ENCODE measurements at places on chromosomes 5 and 9. TPM values are rescaled to one million over a fixed set of nuclear protein-coding genes. Genes with fewer than 3 reads are reported as not detected.

- H3K27ac ChIP-seq = no peak overlapping the region
- DNase-seq = no peak
- no peaks in the 10 kb centered on the region for H3K36me3 ChIP-seq
- H3K4me1 ChIP-seq = no peaks in the 10 kb centered on the region
- no peaks in the 10 kb centered on the region for H3K27me3 ChIP-seq
These were observed 53.7 kb downstream of the G3BP1 start for GRCh38 chr5:151825445-151825844.

DNA sequence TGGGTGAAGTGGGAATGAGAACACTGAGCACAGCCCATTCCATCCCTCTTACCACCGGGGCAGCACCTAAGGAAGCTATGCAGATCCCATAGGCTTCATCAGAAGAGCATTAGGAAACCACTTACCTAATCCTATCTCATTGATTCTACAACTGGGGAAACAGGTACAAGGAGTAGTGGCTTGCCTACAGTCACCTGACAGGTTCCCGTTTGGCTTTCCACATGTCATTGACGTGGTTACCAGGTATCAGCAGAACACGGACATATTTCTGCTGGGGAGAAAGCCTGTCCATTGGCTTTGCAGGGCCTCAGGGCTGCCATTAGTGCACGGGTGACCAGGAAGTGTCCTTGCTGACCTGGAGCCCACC lies 11.3 kb downstream of the AFAP1L1 start:
- H3K4me3 ChIP-seq = no peak overlapping the region
- H3K27me3 ChIP-seq = no peaks in the 10 kb centered on the region
- DNase-seq = no peak

GRCh38 chr5:141496038-141496437 lies 7.2 kb downstream of the PCDHGC5 start:
- H3K27me3 ChIP-seq = no peaks in the 10 kb centered on the region
- no peaks in the 10 kb centered on the region for H3K36me3 ChIP-seq
- DNase-seq = no peak

DNA sequence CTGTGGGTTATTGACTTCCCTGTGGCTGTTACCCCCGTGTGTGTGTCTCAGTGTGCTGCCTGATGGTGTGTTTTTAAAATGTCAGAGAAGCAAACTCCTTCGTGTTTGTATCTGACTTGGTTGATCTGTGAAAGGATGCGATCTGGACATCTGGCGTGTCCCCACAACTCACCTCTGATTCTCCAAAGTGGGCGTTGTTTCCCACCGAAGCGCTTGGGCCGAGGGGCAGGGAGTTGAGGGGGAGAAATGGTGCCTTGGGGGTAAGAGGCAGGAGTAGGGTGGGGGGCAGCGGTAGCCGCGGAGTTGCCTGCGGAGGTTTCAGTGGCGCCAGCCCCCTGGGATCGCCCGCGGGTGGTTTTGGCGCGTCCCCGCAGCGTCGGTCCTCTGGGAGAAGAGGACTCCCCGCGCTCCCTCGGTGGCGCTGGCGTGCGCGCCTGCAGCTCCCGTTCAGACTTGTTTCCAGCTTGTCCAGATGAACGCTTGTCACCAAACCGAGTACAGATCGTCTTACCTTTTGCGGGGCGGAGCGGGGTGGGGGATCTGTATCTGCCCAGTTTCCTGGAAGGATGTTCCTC lies 1.1 kb downstream of the MAST4 start:
- H3K4me1 ChIP-seq = no peaks in the 10 kb centered on the region
- H3K27me3 ChIP-seq = no peaks in the 10 kb centered on the region
- peak overlapping the region; percentile 85 for H3K4me3 ChIP-seq
- H3K27ac ChIP-seq = peak overlapping the region; percentile 39

DNA sequence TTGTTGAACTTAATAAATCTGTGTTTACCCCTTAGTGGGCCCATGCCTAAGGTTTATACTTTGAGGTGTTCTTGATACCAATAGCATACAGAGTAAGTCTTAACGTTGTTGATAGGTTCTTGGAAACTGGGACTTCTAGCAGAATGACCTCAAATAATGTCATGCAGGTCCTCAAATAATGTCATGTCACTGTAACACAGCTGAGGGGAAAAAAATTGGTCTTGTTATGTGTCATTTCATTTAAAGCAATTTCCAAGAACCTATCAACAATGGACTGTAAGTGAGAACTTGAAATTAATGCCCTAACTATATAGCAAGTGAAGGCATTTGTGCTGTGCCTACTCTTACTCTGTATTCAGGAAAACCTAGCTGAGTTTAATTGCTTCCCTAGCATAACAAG lies 7.2 kb downstream of the DNAJA1 start:
- no peak for DNase-seq
- H3K27ac ChIP-seq = no peak overlapping the region
- peaks cover 40% of the 10 kb centered on the region for H3K36me3 ChIP-seq
- H3K4me3 ChIP-seq = no peak overlapping the region
- no peaks in the 10 kb centered on the region for H3K27me3 ChIP-seq
- peaks cover 4% of the 10 kb centered on the region for H3K4me1 ChIP-seq

DNA sequence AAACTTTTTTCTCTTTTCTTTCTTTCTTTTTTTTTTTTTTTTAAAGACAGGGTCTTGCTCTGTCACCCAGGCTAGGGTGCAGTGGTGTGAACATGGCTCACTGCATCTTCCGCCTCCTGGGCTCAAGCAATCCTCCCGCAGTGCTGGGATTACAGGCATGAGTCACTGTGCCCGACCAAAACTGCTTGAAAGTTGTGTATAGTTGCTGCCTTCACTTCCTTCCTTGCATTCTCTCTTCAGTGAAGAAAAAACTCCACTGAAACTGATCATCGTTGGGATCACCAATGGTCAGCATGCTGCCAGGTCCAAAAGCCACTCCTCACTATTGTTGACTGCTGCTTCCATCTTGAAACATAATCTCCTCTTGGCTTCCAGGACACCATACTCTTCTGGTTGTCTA lies 66.6 kb upstream of the CTNNA1 start:
- no peaks in the 10 kb centered on the region for H3K36me3 ChIP-seq
- no peak overlapping the region for H3K27ac ChIP-seq
- no peak overlapping the region for H3K4me3 ChIP-seq
- DNase-seq = no peak

- H3K4me3 ChIP-seq = no peak overlapping the region
- no peak for DNase-seq
- H3K27ac ChIP-seq = no peak overlapping the region
- H3K27me3 ChIP-seq = no peaks in the 10 kb centered on the region
- H3K36me3 ChIP-seq = no peaks in the 10 kb centered on the region
These were observed 66.4 kb upstream of the SLC44A1 start for GRCh38 chr9:105178076-105178475.

GRCh38 chr5:111937094-111937493 lies 180.1 kb upstream of the NREP start:
- H3K27ac ChIP-seq = no peak overlapping the region
- no peaks in the 10 kb centered on the region for H3K4me1 ChIP-seq
- H3K36me3 ChIP-seq = no peaks in the 10 kb centered on the region
- DNase-seq = no peak
- no peak overlapping the region for H3K4me3 ChIP-seq
- no peaks in the 10 kb centered on the region for H3K27me3 ChIP-seq

GRCh38 chr5:57455511-57456455 lies 26.8 kb downstream of the ACTBL2 start:
- H3K4me3 ChIP-seq = no peak overlapping the region
- no peaks in the 10 kb centered on the region for H3K36me3 ChIP-seq
- DNase-seq = no peak
- peaks cover 6% of the 10 kb centered on the region for H3K4me1 ChIP-seq

- no peaks in the 10 kb centered on the region for H3K36me3 ChIP-seq
- DNase-seq = no peak
- no peaks in the 10 kb centered on the region for H3K27me3 ChIP-seq
- peaks cover 9% of the 10 kb centered on the region for H3K4me1 ChIP-seq
- H3K27ac ChIP-seq = no peak overlapping the region
- no peak overlapping the region for H3K4me3 ChIP-seq
These were observed 34.8 kb downstream of the TNFSF8 start for GRCh38 chr9:114895521-114895991.

DNA sequence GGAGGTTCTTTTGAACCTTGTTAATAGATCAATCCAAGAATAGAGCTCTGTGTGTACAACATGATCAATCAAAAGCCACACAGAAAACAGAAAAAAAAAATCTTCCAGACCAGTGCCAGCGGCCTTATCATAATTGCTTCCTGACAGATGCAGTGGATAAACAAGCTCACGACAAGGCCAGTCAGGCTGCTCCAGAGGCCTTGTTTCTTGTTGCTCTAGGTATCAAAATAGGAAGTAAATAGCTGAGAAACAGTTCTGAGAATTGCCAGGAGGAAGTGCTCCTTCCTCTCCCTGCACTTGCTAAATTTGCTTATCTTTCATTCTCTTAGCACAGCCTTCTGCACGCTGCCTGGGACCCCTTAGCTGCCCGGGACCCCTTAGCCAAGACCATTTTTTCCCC lies 199.0 kb upstream of the TARS1 start:
- H3K4me1 ChIP-seq = no peaks in the 10 kb centered on the region
- no peaks in the 10 kb centered on the region for H3K36me3 ChIP-seq
- no peak overlapping the region for H3K27ac ChIP-seq
- H3K27me3 ChIP-seq = no peaks in the 10 kb centered on the region

- H3K27ac ChIP-seq = peak overlapping the region; percentile 72
- H3K4me3 ChIP-seq = peak overlapping the region; percentile 31
- DNase-seq = peak; percentile 76
- no peaks in the 10 kb centered on the region for H3K36me3 ChIP-seq
- no peaks in the 10 kb centered on the region for H3K27me3 ChIP-seq
These were observed 40.9 kb upstream of the FABP6 start for GRCh38 chr5:160188141-160189015.

DNA sequence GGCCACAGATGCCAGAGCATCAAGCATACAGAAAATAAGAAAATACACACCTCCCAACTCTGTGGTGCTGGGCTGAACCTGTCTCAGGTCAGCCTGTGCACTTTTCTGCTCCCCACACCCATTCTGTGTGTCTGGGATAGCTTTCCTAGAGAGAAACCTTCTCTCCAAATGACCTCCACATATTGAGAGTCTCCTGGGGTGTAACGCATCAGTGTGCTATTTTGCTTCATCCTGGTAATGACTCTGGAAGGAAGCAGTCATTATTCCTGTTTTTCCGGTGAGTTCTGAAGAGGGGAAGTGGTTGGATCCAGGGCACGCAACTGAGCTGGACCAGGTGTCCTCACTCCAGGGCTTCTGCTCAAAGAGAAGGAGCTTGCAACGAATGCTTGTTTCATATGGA lies 73.2 kb upstream of the SH3PXD2B start:
- DNase-seq = no peak
- H3K4me3 ChIP-seq = no peak overlapping the region
- no peak overlapping the region for H3K27ac ChIP-seq
- H3K27me3 ChIP-seq = no peaks in the 10 kb centered on the region
- H3K36me3 ChIP-seq = no peaks in the 10 kb centered on the region

- no peak for DNase-seq
- H3K4me1 ChIP-seq = no peaks in the 10 kb centered on the region
- no peaks in the 10 kb centered on the region for H3K27me3 ChIP-seq
- H3K4me3 ChIP-seq = no peak overlapping the region
These were observed 424.1 kb upstream of the CD180 start for GRCh38 chr5:67620424-67621397.

- H3K4me1 ChIP-seq = peaks cover 31% of the 10 kb centered on the region
- H3K4me3 ChIP-seq = no peak overlapping the region
- no peaks in the 10 kb centered on the region for H3K27me3 ChIP-seq
These were observed 50.4 kb downstream of the CYSTM1 start for GRCh38 chr5:140225396-140225795.

- H3K36me3 ChIP-seq = no peaks in the 10 kb centered on the region
- H3K27me3 ChIP-seq = no peaks in the 10 kb centered on the region
- DNase-seq = no peak
- no peak overlapping the region for H3K27ac ChIP-seq
These were observed 9.6 kb upstream of the FLT4 start for GRCh38 chr5:180658774-180659564.

GRCh38 chr5:172906436-172906835 lies 52.8 kb upstream of the RPL26L1 start:
- H3K4me3 ChIP-seq = no peak overlapping the region
- no peak for DNase-seq
- peak overlapping the region; percentile 99 for H3K27ac ChIP-seq
- H3K27me3 ChIP-seq = no peaks in the 10 kb centered on the region

DNA sequence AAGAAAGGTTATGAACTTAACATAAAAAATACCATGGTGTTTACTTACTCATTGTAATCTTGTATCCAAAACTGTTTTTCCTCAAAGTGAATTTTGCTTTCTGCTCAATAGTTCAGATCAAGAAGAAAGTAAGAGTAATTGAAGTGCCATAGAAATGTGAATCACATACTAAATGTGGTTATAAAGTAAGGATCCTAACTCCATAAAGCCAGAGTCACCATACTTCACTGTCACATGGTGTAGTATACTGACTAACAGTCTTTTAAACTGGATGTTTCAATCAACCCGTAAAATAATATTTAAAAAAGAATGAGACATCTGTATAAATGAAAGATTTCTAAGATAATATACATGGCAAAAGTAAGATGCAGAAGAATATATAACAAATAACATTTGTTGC lies 72.1 kb downstream of the NIPBL start:
- H3K4me1 ChIP-seq = peaks cover 33% of the 10 kb centered on the region
- no peak for DNase-seq
- H3K36me3 ChIP-seq = no peaks in the 10 kb centered on the region
- H3K27ac ChIP-seq = no peak overlapping the region
- no peak overlapping the region for H3K4me3 ChIP-seq
- H3K27me3 ChIP-seq = no peaks in the 10 kb centered on the region

- no peaks in the 10 kb centered on the region for H3K27me3 ChIP-seq
- DNase-seq = no peak
- no peaks in the 10 kb centered on the region for H3K4me1 ChIP-seq
- H3K27ac ChIP-seq = no peak overlapping the region
These were observed 412.1 kb upstream of the CDH10 start for GRCh38 chr5:25056836-25057235.

DNA sequence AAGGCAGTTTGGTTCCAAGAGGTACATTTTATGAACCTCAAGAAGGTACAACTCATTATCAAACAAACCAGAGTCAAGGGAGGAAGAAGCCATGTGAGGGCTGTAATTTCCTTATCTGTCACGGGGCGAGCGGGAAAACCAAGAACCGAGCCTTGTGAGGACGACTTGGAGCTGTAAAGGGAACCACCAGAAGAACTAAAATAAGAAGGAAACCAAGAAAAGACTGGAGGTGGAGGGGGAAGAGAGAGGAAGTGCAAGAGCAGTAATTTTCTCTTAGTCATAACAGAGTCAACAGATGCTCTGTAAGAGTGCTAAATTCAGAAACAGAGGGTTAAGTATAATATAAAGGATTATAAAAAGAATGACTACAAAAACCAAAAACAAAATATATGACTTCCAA lies 127.1 kb downstream of the DIRAS2 start:
- H3K4me3 ChIP-seq = no peak overlapping the region
- H3K4me1 ChIP-seq = no peaks in the 10 kb centered on the region

DNA sequence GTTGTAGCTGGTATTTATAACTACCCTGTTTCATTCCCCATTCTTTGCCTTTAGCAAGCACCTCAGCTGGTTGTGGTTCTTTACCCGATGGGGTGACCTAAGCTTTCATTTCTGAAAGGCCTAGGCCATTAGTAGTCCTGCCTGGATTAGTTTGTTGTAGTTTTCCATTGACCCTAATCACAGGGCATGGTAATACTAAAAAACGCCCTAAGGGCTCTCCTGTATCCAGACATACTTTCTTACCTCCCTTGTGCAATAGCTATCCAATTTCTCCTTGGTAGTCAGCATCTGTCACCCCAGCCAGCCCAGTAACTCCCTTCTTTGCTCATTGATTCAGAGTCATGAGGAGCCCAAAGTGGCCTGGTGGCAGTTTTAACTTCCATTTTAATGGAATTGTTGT lies 24.0 kb downstream of the TMOD1 start:
- H3K4me1 ChIP-seq = no peaks in the 10 kb centered on the region
- no peaks in the 10 kb centered on the region for H3K27me3 ChIP-seq
- H3K36me3 ChIP-seq = no peaks in the 10 kb centered on the region
- no peak overlapping the region for H3K27ac ChIP-seq
- H3K4me3 ChIP-seq = no peak overlapping the region

SPATA6L gene
- polyA plus RNA-seq = 7.3 TPM

GNAQ gene
- polyA plus RNA-seq = 12.5 TPM

RNF145 gene
- 6.9 TPM for polyA plus RNA-seq

EQTN gene
- 0.33 TPM for polyA plus RNA-seq

C9orf50 gene
- polyA plus RNA-seq = not detected
